ENCODE measurements at places on chromosomes 11 and 22. TPM values are rescaled to one million over a fixed set of nuclear protein-coding genes. Genes with fewer than 3 reads are reported as not detected.

- H3K4me1 ChIP-seq: peaks cover 2% of the 10 kb centered on the region
- no peak overlapping the region for H3K4me3 ChIP-seq
- H3K27me3 ChIP-seq: peaks cover 4% of the 10 kb centered on the region
- DNase-seq: no peak
- no peaks in the 10 kb centered on the region for H3K36me3 ChIP-seq
These were observed 56.0 kb downstream of the CELSR1 start for GRCh38 chr22:46481386-46481785.

DNA sequence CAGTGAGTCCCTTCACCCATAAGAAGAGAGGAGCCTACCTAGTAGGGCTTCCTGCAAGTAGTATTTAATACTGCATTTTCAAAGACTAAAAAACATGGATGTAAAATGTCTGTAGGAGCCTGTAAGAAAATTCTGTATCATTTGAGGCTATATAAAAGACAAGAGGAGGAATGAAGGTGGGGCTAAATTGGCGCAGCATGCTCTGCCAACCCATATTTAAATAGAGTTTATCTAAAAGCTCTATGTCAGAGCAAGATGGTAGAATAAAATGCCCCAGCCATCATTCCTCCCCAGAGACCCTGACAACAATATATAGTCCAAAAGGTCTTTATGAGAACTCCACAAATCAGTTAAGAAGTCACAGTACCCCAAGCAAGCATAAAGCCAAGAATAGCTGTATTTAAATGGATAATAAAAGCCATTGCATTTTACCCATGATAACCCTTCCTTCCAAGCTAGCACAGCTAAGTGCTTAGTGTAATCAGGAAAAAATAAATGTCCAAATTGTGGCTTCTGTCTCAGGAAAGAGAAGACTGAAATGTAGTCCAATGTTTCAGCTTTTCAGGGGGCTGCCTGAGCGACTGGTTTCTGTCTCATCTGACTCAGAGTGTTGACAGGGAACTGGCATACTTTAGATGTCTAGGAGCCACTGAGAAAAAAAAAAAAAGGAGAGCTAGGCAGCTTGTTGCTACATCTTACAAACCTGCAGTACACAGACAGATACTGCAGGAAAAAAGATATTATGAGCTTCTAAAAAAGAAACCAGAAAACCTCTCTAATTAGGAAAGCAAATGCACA lies 258.6 kb downstream of the METTL15 start:
- H3K27me3 ChIP-seq: no peaks in the 10 kb centered on the region
- no peak for DNase-seq
- H3K4me3 ChIP-seq: no peak overlapping the region
- H3K27ac ChIP-seq: no peak overlapping the region

- no peak for DNase-seq
- H3K36me3 ChIP-seq: no peaks in the 10 kb centered on the region
- H3K4me3 ChIP-seq: no peak overlapping the region
These were observed 20.7 kb upstream of the NAV2 start for GRCh38 chr11:19691815-19692500.

- no peaks in the 10 kb centered on the region for H3K27me3 ChIP-seq
- no peak for DNase-seq
- no peak overlapping the region for H3K4me3 ChIP-seq
- no peak overlapping the region for H3K27ac ChIP-seq
- no peaks in the 10 kb centered on the region for H3K4me1 ChIP-seq
- H3K36me3 ChIP-seq: peaks cover 29% of the 10 kb centered on the region
These were observed 67.9 kb downstream of the DKK3 start for GRCh38 chr11:11940551-11940950.

DNA sequence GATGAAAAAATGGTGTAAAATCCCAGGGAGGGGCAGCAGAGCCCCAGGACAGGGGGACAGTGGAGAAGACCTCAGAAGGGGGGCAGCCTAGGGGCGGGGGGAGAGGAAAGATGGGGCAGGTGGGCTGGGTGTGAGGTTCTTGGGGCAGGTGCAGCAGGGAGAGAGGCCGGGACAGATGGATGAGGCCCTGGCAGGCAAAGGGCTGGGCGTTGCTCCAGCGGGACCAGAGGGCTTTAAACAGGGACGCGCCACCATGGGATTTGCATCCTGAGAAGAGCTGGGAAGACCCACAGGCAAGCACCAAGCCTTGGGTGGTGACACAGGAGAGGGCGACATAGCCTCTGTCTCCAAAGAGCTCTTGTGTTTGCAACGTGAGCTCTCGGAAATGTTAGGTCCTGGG lies 1342.8 kb downstream of the TBC1D22A start:
- no peaks in the 10 kb centered on the region for H3K36me3 ChIP-seq
- no peak overlapping the region for H3K27ac ChIP-seq
- no peak overlapping the region for H3K4me3 ChIP-seq
- peaks cover 2% of the 10 kb centered on the region for H3K27me3 ChIP-seq

GRCh38 chr11:11420899-11421285 lies 67.8 kb upstream of the CSNK2A3 start:
- H3K36me3 ChIP-seq: peaks cover 7% of the 10 kb centered on the region
- H3K4me1 ChIP-seq: peaks cover 3% of the 10 kb centered on the region
- no peak overlapping the region for H3K27ac ChIP-seq
- no peak for DNase-seq

DNA sequence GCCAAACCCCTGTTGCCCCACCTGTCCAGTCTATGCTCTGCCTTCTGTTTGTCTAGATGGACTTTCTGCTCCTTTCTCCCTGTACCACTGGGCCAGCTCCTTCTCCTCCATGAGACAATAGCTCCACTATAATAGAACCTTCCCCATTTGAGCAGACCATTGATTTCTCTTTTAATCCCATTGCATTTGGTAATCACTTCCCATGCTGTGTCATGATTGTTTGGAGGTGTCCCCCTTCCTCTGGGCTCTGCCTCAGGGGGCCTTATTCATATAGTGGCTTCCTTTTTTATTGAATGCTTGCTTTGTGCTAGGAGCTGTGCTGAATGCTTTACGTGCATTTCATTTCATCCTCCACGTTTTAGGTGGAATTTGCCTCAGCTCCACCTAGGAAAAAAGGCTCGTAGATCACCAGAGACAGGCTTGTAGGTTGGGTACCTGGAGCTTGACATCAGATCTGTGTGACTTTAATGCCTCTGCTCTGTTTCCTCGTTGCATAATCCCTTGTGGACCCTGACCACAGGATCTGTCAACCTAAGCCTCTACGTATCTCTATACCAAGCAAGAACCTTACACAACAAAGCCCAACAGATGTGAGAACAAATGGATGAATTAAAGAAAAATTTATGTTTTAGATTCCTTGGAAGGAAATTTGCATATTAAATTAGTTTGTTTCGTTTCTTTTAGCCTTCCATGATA lies 106.2 kb upstream of the RASSF10 start:
- H3K4me3 ChIP-seq: no peak overlapping the region
- H3K36me3 ChIP-seq: peaks cover 13% of the 10 kb centered on the region
- peaks cover 4% of the 10 kb centered on the region for H3K4me1 ChIP-seq

DNA sequence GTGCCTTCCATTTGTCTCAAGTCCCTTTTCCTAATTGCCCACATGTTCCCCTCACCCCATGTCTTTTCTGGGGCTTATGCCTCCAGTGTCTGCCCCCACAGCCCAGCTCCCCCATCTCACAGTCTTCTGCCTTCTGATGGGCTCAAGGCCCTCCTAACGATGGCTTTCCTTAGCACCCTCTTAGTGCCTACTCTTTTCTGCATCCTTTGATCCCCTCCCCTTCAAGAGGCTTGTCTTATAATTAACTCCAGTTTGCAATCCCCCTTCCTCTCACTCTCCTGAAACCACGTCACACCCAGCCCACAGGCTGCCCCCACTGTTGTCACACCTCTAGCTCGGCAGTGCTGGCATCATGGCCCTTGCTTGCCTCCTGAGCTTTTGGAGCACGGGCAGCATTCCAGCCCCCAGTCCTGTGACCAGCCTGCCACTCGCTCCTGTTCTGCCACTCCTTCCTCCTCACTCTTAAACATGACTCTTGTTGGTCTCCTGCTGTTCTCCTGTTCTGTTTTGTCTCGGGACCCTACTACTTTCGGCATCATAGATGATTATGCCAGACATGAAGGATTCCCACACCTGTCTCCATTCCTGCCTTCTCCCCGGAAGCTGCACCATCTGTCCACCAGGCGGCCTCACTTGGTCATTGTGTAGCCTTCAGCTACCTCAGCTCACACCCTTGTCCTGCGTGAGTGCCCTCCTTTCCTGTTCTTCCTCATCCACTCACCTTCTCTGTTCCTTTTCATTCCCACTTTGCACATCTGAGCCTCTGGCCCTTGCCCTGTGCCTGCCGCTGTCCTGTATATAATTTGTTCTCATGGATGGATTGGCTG lies 26.1 kb downstream of the UBE2L3 start:
- peaks cover 3% of the 10 kb centered on the region for H3K36me3 ChIP-seq
- no peak overlapping the region for H3K4me3 ChIP-seq
- DNase-seq: no peak
- H3K4me1 ChIP-seq: peaks cover 5% of the 10 kb centered on the region

DNA sequence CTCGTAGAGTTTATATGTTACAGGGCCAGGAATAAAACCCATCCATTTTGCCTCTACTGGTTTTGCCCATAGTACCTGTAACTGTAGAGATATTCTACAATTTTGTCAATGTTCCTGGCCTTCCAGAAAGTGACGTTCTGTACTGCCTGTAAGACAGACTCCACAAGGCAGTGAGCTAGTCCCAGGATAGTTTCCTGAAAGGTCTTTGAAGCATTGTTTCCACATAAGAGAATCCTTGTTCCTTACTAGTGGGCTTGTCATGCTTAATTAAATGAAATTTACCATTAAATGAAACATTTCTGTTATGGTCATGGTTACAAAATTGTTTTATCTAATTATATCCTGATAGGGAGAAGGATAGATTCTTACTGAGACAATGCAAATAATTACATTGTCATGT lies 80.4 kb downstream of the HSD17B12 start:
- H3K4me3 ChIP-seq: no peak overlapping the region
- no peak for DNase-seq
- H3K27me3 ChIP-seq: no peaks in the 10 kb centered on the region
- no peak overlapping the region for H3K27ac ChIP-seq
- H3K4me1 ChIP-seq: no peaks in the 10 kb centered on the region

The SLCO2B1 gene
- 244 TPM for total RNA-seq

All from lung (tissue), 17 donors.